ENCODE measurements at places on chromosomes 12 and 14.

- no peak for DNase-seq
These were observed 123.4 kb upstream of the CPSF6 start for GRCh38 chr12:69115951-69116350.

DNA sequence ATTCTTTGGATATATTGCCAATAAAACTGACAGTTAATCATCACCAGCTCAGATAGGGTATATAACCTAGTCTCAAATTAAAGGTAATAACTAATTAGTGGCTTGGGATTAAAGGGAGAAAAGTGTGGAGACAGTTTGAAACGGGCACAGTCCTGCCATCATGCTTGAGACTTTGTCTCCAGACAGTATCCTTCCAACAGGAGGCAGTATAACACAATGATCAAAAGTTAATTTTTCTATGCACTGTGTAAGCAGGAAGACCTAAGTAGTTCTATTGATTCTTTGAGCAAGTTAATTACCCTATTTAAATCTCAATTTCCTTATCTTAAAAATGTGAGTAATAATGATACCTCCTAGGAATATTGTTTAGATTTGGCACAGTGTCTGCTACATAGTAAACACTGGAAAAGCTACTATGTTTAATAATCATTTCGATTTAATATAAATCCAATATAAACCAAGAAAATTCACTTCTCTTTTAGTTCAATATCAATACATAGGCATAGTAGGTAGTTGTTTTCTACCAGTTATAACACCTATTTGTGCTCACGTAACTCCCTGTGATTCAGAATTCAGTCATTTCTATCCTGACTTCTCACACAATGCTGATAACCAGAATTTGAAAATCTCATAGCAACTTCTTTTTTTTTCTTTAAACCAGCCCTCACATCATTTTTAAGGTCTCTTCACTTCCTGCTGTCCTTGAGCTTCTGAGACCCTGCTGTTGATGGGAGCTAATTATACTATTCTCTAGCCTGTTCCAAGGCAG lies 53.7 kb downstream of the GALNT4 start:
- no peak for DNase-seq

GRCh38 chr14:24063263-24063836 lies 8.0 kb upstream of the CPNE6 start:
- no peak for DNase-seq

GRCh38 chr12:41467591-41468325 lies 279.6 kb downstream of the PDZRN4 start:
- DNase-seq = no peak

DNA sequence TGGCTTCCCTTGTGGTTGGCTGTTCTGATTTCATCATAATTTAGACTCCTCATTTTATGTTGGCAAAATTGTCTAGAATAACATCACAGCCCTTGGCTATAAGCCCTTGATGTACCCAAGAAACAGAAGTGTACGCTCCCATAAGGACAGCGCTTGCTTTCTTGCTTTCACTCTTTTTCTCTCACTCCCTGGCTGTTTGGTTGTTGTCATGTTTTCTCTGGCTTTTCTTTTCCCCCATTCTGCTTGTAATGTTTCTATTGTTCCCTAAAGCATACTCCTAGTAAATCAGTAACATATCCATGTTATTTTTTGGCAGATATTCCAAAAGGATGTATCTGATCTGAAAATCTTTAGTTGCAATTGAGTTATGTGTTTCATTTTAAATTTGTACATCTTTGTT lies 530.5 kb downstream of the NOVA1 start:
- no peak for DNase-seq

All from RCC 7860 (cell line).